NCI-H774 (cell line): ENCODE measurements at places on chromosomes 11 and 22.

DNA sequence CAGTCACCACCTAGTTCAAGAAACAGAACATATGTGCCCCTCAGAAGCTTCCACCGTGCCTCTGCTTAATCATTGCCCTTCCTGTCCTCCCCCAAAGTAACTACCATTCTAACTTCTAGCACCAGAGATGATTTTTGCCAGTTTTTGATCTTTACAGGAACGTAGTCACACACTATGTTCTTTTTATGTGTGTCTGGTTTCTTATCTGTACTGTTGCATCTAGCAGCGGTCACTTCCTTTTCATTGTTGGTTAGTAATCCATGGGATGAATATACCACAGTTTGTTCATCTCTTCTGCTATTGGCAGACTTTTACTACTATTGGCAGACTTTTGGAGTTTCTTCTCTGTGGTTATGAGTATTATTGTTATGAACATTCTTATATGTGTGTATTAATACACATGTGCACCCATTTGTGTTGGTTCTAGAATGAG, 34.6 kb downstream of the SPECC1L start:
- no peak for DNase-seq

DNA sequence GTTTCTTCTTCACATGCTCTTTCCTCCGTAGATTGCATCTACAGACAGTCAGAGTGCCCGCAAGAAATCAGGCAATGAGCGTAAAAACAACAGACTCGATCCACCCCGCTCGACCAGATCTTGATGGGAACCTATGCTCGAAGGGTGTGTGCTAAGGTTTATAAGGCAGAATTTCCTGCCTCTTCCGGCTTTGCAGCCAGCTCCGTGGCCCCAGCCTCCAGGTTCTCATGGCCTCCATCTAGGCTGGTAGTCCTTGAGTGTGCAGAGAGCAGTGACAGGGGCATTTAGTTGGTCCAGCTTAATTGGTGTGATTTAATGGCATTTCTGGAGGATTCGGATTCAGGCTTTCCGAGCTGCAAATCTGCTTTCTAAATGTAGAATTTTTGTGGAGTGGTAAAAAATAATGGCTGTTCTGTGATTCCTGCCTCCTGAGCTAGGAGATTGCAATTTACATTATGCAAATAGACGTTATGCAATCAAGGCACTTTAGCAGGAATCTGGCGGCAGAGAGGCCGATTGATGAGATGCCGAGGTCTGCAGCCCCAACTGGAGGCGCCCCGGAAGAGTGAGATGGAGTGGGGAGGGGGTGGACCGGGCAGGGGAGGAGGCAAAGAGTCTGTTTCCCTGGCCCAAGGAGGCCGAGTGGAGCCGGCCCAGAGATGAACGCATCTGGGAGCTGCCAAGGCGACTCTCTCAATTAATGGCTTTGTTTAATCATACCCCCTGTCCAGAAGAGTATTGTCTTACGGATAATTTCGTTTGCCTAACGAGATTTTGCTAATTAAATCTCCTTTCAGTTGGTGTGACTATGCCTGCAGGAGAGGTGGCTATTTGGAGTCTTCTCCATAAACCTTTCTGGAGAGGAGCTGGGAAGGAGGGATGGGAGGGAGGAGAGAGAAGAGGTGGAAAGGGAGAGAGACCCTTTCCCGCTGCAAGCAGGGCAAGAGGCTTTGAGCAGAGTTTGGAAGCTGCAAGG, 75.3 kb downstream of the PKNOX2 start:
- no peak for DNase-seq

DNA sequence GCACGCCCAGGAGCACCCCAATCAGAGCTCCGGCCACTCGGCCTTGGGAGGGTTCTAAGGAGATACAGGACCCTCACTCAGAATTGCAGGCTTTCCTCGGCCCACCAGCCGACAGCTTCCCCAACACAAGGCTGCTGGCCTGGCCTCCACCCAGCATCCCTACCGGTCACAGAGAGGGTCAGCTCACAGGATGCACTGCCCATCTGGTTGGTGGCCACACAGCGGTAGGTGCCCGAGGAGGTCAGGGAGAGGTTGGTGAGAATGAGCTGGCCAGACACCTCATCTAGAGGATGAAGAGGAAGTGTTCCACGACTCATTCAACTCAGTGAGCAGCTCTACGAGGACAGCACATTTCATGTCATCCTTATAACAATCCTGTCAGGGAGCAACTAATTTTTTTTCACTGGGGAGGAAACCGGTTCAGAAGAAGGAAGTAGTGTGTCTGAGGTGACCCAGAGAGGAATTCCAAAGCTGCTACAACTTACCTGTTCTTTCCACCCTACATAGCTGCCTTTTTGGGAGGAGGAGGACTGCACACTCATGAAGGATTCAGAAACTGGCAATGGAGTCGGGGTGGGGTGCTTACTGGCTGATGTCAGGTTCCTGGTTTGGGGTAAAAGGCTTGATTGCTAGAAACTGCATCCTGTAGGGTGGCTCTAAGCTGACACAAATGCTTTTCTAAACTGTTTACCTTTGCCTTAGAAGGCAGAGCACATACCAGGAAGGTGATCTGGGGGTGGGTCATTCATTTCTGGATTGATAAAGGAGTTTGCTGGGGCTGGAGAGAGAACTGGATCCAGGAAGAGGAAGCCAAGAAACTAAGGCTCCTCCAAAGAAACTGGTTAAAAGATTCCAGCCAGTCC, 3.3 kb downstream of the VSIG2 start:
- no peak for DNase-seq

GRCh38 chr22:50525104-50525857, at the start of gene SCO2:
TSS of gene SCO2 (minus strand) at chr22:50525598. CDS start at chr22:50524411, 1,187 bp downstream.
- DNase-seq: peak; percentile 90

- no peak for DNase-seq
Observed at GRCh38 chr11:73189723-73190556, 28.1 kb upstream of the P2RY2 start.

- DNase-seq: no peak
Observed at GRCh38 chr11:102456381-102456780, 3.8 kb upstream of the TMEM123 start.

DNA sequence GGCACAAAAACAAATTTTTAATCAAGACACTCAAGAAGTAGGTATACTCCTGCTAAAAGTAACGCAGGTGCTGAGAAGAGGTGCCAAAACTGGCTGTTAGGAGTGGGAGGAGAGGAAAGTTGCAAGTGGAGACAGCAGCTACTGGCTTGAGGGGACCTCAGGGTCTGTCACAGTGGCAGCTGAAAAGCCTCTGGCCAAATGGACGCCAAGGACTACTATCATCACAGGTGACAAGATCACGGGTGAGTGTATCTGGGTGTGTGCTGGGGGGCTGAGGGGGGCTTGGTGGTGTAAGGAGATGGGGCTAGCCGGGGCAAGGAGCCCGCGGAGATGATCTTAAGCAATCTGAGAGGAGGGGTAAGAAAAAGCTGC, 687 bp downstream of the ZNF202 start:
- DNase-seq: no peak

- no peak for DNase-seq
Observed at GRCh38 chr11:44923115-44923514, 27.6 kb downstream of the TP53I11 start.

GRCh38 chr11:34988294-34989255, 72.2 kb downstream of the PDHX start:
- DNase-seq: no peak

DNA sequence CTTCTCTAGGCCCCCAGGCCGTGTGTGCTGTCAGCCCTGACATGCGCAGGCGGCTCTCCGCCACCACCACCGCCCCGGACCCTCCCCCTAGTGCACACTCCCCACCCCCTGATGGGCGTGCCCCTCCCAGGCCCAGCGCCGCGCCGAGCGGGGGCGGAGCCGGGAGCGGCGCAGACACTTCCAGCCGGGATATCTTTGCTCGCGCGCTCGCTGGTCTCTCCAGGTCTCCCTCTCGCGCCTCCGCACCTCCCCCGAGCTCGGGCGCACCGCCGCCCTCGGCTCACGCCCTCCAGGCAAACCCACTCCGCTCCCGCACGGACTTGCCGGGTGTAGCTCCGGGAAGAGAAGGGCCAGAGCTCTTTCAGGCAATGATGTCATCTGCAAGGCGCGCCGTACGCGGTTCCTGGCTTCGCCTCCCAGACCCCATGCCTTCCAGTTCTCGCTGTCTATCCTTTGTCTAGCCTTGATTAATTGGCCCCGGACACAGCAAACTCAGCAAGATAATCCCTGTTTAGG, at the start of gene SCN3B:
SCN3B (minus strand) TSS at position 59 of the 516 bp plus-strand sequence. CDS start 823 bp downstream, outside the sequence.
- peak; percentile 89 for DNase-seq

- DNase-seq: no peak
Observed at GRCh38 chr11:124346311-124346955, 26.4 kb upstream of the OR8D2 start.

DNA sequence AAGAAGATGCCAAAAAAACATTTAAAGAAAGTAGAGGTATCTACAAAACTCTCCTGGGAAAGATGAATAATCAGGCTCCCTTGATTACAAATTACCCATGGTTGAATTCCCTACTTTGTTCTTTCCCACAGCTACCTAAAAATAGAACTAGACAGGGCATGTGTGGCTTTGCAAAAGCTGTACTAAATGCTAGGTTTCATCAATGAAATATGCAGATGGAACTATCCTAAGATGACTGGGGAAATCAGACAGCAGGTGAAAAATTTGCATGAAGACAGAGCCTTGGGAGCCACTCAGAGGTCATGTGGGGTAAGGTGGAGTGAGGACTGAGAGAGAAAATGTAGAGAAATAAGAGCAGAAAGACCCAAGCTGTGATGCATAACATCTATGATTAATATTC, 14.7 kb downstream of the LAYN start:
- DNase-seq: no peak
